ENCODE measurements at places on chromosomes 3 and 15.

DNA sequence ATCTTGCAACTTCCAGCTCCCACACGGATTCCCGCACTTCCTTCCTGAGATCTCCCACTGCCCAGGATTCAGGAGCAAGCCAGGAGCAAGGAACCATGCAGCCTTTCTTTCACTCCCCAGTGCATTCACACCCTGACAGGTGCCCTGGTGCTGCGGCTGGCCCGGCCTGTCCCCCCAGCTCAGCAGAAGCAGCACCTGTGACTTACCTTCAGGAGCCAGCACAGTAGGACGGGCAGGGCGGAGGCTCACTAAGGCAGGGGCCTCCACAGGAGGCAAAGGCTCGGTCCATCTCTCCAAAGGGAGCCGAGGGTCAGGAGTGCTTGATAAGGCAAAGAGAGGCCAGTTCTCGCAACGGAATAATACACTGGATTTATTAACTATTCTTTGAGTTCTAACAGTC, 4.8 kb downstream of the ANKRD63 start:
- DNase-seq, result no peak

DNA sequence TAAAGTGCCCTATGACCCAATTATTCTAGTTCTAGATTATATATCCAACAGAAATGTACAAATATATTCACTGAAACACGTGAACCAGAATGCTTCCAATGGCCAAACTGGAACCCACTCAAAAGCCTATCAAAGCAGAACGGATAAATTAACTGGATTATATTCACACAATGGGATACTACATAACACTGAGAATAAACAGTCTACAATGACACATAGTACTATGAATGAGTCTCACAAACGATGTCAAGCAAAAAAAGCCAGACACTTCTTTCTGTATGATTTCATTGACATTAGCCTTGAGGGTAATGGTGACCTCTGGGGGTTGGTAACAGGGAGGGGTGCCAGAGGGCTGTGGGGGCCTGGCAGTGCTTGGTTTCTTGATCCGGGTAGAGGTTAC, 50.9 kb upstream of the HACD2 start:
- DNase-seq, result no peak

DNA sequence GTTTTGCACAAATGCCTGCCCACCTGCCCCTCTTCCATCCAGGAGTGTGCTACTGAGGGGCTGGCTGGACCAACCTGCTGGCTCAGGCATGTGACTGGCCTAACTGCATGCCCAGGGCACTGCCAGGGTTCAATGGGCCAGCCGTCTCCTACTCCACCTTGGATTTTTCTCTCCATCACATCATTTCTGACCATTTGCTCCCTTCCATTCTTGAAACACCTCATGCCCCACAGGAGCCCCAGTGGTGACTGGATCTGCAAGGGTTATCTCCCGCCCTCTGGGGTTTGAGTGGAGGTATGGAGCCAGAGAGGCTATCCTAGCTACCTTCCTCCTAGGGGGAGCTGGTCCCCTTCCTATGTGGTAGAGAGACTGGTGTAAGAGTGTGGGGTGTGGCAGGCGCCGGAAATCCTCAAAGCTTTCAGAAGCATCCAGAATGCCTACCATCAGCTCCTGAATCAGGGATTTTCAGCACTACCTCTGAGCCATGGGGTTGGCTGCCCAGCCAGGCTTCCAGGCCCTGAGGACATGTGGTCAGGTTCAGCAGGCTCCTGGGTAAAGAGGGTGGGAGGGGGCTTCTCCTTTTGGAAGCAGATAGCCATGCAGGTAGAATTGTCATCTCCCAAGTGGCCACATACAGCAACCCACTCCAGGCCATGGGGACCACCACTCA, 2.9 kb upstream of the MANF start:
- DNase-seq, result no peak

GRCh38 chr3:64110071-64110470, 86.8 kb upstream of the PSMD6 start:
- DNase-seq, result no peak

- DNase-seq, result no peak
These were observed 50.5 kb downstream of the CRYGS start for GRCh38 chr3:186493525-186494255.

Data from activated naive CD8-positive, alpha-beta T cell treated with anti-CD3 and anti-CD28 coated beads for 36 hours (primary cell).